ENCODE measurements at places on chromosomes 1 and 21. TPM values are rescaled to one million over a fixed set of nuclear protein-coding genes. Genes with fewer than 3 reads are reported as not detected.

- peak; percentile 75 for DNase-seq
Measured at GRCh38 chr21:16587681-16588375, 858.0 kb downstream of the USP25 start.

DNA sequence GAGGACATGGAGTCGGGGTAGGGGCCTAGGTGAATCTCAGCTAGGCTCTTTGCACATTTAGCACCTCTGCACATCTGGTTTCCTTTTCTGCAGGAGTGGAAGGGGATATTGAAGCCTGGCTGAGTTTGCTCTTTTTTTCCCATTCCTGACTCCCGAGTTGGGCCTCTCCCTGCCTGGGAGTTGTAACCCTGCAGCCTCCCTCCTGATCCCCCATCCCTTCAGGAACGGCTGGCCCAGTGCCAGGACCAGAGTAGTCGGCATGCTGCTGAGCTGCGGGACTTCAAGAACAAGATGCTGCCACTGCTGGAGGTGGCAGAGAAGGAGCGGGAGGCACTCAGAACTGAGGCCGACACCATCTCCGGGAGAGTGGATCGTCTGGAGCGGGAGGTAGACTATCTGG lies 836 bp downstream of the OLFML3 start:
- DNase-seq, result no peak

- DNase-seq, result no peak
Measured at GRCh38 chr21:44618504-44618903, 6.6 kb downstream of the KRTAP10-8 start.

DNA sequence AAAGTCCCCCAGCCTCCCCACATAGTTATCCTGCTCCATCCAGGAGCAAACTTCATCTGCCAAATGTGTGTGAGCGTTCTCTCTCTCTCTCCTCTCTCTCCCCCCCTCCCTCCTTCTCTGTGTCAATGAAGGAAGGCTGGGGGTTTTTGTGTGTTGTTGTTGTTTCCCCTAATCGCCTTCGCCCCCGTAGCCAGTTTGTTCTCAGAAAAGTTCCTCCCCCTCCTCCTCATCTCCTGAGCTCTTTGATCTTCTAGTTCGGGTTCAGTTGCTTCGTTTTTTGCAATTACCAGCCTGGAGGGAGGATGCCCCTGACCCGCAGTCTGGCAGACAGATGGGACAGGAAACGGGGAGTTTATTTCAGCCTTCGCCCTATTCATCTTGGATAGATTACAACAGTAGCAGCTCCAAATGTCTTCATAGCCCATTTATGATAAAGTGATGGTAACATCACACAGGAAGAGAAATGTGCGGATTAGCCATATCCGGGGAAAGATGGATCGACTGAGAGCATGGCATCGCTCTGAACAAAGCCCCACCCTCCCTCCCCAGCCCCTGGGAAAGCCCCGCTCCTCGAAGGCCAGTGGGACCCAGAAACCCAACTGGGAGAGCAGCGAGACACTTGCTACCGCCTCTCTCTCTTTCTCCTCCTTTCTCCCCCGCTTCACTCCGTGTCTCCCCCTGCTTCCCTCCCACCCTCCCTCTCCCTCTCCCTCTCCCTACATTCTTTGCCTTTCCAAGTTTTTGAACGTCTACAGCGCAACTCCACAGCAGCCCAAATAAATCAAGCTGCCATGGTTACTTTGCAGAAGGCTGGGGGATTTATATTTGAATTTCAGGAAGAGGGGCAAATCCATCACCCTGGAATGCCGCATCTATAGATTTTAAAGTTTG lies 139.7 kb upstream of the ARHGEF16 start:
- DNase-seq, result no peak

- DNase-seq, result no peak
Measured at GRCh38 chr1:244435562-244436205, 16.0 kb downstream of the ADSS2 start.

DNA sequence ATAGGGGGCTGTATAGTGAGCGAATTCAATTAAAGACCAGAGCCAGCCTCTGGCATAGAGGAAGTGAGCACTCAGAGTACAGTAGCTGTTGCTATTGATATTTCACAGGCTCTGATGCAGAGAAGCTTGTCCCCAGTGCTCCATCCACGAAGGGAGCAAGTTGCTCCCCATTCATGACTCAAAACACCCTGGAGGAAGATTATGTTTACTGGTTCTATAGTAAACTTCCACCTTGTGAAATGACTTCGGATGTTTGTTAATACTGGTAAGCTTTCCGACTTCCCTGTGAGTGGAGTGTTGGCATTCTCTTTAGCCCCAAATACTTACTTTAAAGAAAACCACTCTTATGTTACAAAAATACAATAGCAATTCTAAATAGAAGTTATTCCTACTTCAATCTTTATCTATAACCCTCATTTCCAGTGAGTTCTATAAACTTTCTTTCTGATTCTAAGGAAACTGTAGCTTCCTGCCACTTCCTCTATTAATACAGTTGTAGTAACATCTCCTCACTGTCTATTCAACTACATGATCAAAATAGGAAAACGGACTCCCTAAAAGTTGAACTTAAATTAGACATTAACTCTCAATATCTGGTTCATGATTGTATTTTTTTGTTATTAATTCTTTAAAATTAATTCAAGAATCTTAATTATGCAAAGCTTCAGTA lies 46.4 kb downstream of the ZNF281 start:
- DNase-seq, result no peak

DNA sequence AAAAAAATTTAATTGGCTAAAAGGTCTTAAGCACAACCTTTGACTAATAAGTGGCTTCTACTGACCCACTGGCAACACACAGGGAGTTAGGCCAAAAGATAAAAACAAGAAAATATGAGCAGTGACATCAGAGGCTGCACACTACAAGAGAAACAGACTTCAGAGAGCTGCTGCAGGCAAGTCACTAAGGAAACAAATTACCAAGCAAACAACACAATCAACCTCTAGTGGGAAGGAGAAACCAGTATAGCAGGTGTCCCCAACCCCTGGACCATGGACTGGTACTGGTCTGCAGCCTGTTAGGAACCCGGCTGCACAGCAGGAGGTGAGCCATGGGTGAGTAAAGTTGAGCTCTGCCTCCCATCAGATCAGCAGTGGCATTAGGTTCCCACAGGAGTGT lies 20.8 kb upstream of the ENSA start:
- DNase-seq, result peak; percentile 67

DNA sequence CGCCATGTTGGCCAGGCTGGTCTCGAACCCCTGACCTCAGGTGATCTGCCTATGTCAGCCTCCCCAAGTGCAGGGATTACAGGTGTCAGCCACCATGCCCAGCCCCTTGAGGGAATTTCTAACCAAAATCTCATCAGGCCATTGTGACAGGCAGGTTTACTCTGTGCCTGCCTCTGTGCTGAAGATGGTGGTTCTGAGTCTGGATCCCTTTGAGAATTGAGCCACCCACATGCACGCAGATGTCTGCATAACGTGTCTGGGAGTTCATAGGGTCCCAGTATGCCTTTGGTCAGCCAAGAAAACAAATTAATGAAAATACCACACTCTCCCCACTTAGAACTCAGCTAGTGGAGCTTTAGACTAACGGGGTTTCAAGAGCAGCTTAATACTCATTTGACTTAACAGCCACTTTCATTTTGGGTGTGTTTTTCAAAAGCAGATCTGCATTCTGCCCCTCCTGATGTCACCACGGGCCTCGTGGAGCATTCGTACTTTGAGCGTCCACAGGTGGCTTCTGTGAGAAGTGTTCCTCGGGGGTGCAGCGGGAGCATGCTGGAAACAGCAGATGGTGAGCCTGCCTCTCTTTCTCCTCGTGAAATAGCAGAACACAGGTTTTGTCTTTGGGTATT lies 45.3 kb downstream of the DIP2A start:
- DNase-seq, result no peak

DNA sequence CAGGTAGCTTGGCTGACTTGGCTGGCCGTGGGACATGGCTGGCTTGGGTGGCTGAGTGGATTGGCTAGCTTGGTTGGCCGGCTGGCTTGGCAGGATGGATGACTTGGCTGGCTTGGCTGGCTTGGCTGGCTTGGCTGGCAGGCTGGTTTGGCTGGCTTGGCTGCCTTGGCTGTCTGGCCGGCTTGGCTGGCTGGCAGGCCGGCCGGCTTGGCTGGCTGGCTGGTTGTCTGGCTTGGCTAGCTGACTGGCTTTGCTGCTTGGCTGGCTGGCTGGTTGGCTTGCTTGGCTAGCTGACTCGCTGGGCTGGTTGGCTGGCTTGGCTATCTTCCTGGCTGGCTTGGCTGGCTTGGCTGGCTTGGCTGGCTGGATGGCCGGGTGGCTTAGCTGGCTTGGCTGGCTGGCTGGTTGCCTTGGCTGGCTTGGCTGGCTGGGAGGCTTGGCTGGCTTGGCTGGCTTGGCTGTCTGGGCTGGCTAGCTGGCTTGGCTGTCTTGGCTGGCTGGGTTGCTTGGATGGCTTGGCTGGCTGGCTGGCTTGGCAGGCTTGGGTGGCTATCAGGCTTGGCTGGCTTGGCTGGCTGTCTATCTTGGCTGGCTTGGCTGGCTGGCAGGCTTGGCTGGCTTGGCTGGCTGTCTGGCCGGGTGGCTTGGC lies 129.7 kb upstream of the FAM72C start:
- peak; percentile 35 for DNase-seq

GRCh38 chr1:202283991-202284390 lies 57.7 kb downstream of the UBE2T start:
- DNase-seq, result peak; percentile 20

DNA sequence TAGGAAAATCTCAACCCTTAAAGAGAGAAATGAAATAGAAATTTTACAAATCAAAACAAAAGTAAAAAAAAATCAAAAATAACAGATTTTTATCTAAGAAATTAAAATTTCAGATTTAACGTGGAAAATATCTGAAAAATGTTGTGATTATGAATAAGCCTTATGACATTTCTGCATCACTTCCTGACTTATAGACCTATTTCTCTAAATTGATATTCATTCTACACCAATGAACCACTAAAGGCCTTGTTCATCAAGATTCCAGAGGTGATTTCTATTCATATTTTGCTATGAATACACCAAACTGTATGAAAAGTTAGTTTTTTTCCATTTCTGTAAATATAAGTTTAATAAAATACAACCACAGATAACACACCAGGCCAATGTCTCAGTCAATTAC lies 261.5 kb downstream of the SMYD3 start:
- DNase-seq, result no peak

GRCh38 chr1:244952940-244953339 lies 88.6 kb upstream of the HNRNPU start:
- DNase-seq, result no peak

DNA sequence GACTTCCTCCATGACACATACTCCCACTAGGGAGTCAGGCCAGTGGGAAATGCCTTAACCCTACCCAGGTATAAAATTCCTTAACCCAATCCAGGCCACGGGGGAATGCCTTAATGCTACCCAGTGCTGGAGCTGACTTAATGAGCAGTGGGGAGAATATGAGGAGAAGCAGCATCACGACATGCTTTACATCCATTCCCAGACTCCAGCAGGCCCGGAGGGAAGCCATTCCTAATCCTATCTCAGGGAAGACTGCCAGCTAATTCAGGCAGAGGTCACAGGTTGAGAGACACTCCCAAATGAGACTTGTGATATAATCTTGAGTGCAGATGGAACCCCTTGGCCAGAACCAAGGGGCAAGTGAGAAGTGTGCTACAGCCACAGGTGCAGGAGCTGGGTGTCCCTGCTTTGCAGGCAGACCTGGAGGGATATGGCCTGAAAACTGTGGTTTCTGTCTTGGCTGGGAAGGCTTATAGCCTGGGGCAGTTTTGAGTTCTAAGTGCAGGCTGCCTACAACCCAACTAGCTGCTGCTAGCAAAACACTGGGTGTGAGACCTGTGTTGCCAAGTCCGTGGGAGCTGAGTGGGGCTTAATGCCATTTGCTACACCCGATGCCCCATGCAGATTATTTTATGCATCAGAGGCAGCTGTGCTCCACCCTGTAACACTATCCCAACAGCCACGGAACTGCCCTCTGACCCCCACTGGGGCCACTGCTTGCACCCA lies 45.1 kb upstream of the GUCA2A start:
- peak; percentile 68 for DNase-seq

DNA sequence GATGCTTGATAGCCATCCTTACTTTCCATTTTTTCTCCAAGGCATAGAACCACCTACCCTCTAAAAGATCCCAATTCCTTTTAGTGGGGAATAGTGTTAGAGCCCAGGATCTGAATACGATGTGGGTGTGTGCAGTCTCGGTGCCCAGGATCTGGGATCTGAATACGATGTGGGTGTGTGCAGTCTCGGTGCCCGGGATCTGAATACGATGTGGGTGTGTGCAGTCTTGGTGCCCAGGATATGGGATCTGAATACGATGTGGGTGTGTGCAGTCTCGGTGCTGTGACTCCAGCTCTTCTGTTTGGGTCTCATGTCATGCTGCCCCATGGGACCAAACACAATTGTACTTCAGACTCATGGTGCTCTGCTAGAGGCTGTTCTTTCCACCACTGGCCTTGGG lies 265.5 kb downstream of the TRABD2B start:
- DNase-seq, result no peak

GRCh38 chr1:7386226-7387052 lies 384.7 kb upstream of the VAMP3 start:
- no peak for DNase-seq

DNA sequence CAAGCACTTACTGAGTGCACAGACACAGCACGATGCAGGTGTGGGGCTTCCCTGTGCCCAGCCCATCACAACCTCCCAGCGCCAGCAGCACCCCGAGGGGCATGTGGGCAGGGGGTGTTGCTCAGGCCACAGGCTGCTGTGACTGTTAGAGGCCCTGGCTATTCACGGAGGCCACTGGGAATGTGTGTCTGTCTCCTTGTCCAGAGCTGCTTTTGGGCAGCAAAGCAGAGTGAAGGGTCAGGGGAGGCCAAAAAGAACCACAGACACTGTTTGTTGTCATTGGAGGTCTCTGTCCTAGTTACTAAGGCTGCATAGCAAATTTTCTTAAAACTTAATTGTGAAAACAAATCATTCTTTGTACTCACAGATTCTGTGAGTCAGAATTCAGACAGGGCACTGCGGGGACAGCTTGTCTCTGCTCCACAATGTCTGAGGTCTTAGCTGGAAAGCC lies 49.6 kb downstream of the TNFRSF8 start:
- DNase-seq, result no peak

DNA sequence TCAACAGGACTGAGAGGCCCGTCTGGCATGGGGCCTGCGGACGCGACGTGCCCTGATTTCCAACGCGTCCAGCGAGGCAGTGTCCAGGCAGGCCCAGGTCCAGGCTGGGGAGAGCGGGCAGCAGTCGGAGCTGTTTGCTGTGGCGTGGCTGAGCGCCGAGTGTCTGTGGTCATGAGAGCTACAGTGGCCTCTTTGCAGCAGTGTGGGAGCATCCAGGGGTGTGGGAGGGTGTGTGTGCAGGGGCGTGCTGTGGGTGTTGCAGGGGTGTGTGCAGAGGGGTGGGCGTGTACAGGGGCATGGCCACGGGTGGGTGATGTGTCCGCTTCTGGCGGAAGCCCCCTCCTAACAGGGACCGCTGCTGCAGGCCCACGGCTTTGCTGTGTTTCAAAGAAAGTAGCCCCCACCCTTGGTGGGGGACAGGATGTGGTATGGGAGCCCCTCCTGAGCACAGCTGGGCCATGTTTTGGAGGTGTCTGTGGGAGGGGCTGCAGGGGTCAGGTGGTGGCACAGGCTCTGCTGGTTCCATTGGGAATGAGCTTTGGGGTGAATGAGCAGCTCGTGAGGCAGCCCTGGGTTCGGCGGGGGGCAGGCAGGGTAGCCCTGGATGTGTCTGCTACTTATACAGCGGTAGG lies 17.7 kb downstream of the PLCH2 start:
- DNase-seq, result no peak

SMCP gene
- total RNA-seq, result not detected

LIPI gene
- total RNA-seq, result not detected

OXCT2 gene
- 1.6 TPM for total RNA-seq

SLC35F3 gene
- total RNA-seq, result 6.1 TPM

PALMD gene
- total RNA-seq, result 1.2 TPM

NDC1 gene
- total RNA-seq, result 47.6 TPM

VWA1 gene
- 56.6 TPM for total RNA-seq

ZNF695 gene
- 9.8 TPM for total RNA-seq
